HS-5 (cell line): ENCODE measurements at places on chromosomes 12 and 14.

- no peak for DNase-seq
These were observed 157.5 kb downstream of the TGFB3 start for GRCh38 chr14:75824318-75824717.

- DNase-seq, result no peak
These were observed 12.5 kb downstream of the TAMALIN start for GRCh38 chr12:52019113-52019770.

- no peak for DNase-seq
These were observed 232.7 kb upstream of the PPFIA2 start for GRCh38 chr12:81991868-81992267.

DNA sequence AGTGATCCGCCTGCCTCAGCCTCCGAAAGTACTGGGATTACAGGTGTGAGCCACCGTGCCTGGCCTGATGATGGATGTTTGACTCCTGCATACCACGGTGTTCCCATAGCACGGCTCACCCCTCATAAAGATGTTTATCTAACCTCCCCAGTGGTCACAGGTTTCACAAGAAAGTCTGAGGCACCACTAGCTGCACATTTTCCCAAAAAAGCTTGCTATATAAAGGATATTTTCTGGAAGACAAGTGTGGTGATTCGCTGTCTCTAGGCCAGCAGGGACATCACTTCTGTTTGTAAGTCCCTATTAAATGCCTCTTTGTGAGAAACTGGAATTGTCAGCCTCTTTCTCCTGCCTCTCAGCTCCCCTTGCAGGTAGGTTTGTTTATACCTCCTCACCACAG, 18.3 kb downstream of the PLEK2 start:
- no peak for DNase-seq

- DNase-seq, result no peak
These were observed 37.4 kb downstream of the RASSF8 start for GRCh38 chr12:25995906-25996305.

GRCh38 chr12:128606051-128606450, 217.7 kb downstream of the SLC15A4 start:
- DNase-seq, result no peak

DNA sequence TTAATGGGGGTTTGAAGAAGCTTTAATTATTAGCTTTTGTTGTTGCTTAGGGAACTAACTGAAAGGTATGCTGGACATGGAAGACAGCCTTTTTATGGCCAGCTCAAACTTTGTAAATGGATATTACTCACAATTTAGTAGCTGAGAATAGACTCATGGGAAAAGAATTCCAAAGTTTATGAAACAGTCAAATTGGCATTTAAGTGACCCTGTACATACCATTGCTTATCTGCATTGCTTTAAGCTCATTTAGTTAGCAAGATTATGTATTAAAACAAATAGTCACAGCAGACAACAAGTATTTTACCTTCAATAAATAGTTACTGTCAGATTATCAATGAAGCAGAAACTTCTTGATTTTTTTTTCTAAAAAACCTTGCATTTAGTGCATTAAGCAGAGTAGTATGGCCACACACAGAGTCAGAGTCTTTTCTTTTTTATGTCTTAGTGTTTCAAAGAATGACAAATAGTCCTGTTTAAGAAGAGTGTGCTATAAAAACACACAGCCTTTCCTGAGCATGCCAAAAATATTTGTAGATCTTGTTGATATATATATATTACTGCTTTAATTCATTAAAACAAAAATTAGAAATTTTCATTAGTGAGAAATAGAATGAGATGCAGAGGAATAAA, 102.2 kb downstream of the TTC6 start:
- DNase-seq, result peak; percentile 65

- DNase-seq, result peak; percentile 44
These were observed at the start of gene ZNF605 for GRCh38 chr12:132956011-132956788. TSS of gene ZNF605 (minus strand) at chr12:132956306. CDS start at chr12:132945635, 10,671 bp downstream.

- no peak for DNase-seq
These were observed 183.1 kb downstream of the TMEM121 start for GRCh38 chr14:105709281-105710118.

DNA sequence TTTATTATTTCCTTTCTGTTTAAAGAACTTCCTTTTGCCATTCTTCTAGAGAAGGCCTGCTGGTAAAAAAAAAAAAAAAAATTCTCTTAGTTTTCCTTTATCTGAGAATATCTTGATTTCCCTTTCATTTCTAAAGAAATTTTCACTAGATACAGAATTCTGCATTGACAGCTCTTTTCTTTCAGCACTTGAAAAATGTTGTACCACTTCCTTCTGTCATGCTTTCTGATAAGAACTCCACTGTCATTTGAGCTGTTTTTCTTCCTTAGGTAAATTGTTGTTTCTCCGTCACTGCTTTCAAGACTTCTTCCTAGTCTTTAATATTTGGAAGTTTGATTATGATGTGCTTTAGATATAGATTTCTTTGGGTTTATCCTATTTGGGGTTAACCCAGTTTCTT, 113.6 kb upstream of the BTG1 start:
- no peak for DNase-seq

- DNase-seq, result no peak
These were observed 41.1 kb downstream of the PSMA6 start for GRCh38 chr14:35333264-35333730.

GRCh38 chr12:49872781-49873181, 29.9 kb upstream of the BCDIN3D start:
- no peak for DNase-seq

DNA sequence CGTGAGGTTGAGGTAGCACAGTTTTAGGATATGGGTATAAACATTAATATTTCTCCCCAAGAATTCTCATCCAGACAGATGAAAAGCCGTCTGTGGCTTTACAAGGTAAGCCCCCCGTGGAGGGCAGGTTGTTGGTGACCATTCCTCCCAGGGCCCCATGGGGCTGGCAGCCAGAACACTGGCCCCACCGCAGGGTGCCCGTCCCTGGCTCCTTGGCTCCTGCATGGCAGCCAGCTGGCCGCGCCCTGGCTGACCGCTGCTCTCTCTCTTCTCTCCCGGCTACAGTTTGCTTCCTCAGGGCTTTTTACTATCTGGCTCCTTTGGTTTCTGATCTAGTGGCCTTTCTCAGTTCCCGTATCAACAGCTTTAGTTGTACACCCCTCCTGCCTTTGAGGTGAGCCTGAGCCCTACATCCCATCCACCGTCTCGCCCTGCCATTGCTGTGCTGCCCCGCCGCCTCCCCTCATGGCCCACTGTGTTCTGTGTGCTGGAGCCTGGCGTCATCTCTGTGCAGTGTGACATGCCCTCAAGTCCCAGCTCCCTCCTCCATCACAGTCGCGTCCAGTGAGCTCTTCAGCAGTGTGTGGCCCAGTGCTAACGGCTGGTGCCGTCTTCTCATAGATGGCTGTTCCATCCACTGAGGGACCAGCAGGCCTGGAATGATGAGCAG, 25.8 kb downstream of the RAB35 start:
- DNase-seq, result no peak

- no peak for DNase-seq
These were observed 48.7 kb downstream of the BEGAIN start for GRCh38 chr14:100538351-100539002.

DNA sequence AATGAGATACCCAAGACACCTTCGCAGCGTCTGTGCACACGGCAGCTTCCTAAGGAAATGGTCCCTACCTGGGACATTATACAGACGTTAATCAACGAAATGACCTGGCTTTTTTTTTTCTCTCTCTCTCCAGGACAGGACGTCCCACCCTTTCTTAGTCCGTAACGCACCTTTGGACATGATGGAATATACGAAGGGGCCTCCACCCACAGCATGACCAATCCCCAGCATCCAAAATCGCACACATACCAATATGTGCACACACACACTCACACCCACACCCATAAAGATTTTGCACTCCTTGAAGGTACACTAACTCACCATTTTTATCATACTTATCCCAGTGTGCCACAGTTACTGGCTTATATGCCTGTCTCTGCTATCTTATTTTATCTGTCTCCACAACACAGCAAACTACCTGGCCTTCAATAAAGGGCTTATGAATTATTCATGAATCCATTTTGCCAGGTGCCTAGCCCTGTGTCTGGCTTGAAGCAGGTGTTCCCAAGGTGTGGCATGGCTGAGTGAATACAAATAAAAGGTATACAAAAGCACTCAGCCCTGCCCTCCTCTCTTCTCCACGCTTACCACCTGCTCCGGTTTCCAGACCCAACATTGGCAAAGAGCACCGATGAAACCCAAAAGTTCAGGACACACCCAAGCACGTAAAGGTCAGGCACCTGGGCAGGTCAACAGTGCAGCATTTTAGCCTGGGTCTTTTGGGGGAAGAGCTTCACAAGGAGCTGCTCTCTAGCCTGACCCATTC, 2.2 kb downstream of the SCNN1A start:
- DNase-seq, result no peak

DNA sequence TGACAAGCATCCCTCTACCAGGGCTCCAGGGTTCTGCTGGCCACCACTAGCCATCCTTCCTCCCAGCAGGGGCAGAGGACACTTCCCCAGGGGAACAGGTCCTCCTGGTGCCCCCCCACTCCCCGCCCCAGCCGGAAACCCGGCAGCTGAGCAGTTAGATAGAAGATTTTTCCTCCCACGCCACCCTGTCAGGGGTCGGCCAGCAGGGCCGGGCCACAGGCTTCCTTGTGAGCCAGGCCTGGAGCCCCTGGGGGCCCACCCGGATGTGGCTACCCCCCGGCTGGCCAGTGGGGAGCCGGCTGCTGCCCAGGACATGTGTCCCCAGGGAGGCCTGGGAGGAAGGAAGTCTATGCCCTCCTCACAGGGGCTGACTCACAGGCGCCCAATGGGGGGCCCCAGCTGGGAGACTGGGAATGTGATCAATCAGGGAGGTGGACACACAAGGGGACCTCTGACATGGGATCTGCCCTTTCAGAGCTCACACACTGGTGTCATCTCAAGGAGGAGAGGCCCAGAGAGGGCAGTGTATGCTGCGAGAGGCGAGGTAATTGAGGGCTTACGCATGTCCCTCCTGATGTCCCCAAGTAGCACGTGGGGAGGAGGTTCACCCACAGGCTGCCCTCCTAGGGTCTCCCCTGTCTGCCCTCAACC, 4.2 kb downstream of the SH2B3 start:
- no peak for DNase-seq

DNA sequence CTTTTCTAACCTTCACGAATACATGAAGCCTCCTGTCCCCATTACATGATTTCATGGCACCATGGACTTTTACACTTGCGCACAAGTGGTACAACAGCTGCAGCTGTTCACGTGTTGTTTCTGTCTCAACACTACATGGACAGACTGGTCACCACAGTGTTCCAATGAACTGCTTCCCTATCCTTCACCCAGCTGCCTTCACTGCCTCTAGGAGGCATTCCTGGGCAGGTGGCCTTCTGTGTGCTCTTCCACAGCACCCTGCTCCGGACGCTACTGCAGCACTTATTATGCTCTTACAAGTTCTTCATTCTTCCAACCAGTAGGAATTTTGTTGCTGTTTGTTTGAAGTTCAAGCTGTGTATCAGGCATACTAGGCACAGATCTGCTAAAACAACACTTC, 1.5 kb downstream of the MTERF2 start:
- DNase-seq, result no peak

GRCh38 chr12:57738661-57739237, at the start of gene AGAP2:
TSS of gene AGAP2 (minus strand) at chr12:57738742. CDS start at chr12:57738246, 496 bp downstream.
- DNase-seq, result no peak

DNA sequence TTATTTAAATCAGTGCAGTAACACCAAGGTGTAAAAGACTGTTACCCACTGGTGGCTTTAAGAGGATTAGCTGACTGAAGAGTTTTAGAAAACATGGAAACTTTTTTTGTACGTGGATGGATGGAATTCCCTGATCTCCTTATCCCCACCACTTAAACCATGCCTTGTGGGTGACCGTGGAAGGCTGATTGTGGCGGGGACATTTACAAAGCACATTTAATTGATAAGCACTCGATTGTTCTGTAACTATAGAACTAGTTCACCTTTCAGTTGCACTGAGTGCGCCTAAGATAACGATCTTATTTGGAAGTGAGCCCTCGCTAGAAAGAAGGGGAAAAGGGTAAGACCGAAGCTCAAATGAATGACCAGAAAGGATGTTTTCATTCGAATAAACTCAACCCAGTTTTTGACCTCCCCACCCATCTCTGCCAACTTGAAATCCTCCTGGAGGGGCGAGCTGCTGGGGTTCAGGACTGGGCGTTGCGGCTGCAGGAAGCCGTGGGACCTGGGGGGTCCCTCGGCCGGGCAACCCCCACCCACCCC, 688 bp upstream of the RASSF3 start:
- DNase-seq, result no peak

DNA sequence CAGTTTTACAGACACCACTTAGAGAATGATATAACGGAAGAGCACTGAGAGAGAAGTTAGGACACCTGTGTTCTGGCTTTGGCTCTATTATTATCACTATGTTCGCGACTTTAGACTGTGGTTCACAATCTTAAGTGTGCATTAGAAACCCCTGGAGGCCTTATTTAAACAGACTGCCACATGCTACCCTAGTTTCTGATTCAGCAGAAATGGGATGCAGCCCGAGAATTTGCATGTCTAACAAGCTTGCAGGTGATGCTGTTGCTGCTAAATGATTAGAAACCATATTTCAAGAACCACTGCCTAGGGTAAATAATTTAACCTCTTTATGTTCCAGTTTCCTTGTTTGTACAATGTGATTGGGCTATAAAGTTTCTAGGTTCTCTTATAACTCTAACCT, 3.6 kb upstream of the RAD51AP1 start:
- no peak for DNase-seq

DNA sequence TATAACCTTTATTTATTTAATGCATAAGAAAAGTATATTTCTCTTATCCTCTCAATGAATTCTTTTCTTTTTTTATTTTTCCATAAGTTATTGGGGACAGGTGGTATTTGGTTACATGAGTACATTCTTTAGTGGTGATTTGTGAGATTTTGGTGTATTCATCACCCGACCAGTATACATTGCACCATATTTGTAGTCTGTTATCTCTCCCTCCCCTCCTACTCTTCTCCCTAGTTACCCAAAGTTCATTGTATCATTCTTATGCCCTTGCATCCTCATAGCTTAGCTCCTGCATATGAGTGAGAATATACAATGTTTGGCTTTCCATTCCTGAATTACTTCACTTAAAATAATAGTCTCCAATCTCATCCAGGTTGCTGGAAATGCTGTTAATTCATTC, 1900.0 kb upstream of the SEL1L start:
- no peak for DNase-seq

DNA sequence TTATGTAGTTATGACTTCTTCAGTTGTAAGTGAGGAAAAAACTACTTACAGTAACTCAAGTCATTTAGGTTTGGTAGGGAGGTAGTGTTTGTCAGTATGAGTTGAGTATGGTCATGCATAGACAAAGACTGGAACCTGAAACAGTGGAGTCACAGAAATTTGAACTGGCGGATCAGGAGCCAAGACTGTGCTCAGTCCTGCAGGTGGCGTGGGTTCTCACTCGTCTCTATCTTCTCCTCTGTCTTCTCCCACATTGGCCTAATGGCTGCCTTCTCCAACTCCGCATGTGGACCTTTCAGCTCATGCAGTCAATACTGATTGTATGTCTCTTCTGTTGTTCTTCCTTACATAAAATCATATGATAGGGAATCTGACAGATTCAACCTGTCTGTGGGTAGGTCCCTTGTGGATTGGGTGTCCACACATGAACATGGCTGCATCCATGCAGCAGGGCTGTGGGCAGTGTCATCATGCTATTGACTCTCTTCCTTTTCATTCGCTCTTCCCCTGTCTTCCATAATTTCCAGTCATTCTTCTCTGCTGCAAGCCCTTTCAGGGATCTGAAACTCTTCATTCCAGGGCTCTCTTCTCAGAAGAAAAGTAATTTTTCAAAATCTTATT, 78.8 kb upstream of the NEDD1 start:
- DNase-seq, result no peak
